Smooth muscle cell of the coronary artery (primary cell): ENCODE measurements at places on chromosomes 13 and 19. TPM values are rescaled to one million over a fixed set of nuclear protein-coding genes. Genes with fewer than 3 reads are reported as not detected.

The NXNL1 gene
- not detected in 2 replicates for total RNA-seq

The PRSS57 gene
- not detected in 2 replicates for total RNA-seq

The TNFSF9 gene
- total RNA-seq, result under 0.01 and 0.30 TPM in 2 replicates

The SLAIN1 gene
- 0.30 TPM in 1 of 2 replicates, not detected in the other for total RNA-seq

The KCNK6 gene
- 3.2 and 22.1 TPM in 2 replicates for total RNA-seq

The SMIM17 gene
- total RNA-seq, result 0.38 TPM in 1 of 2 replicates, not detected in the other
